ENCODE measurements at places on chromosomes 6 and 20.
A peak's percentile ranks its signal among the peaks of the same experiment; 100 is the strongest.

- no peak for DNase-seq
Observed at GRCh38 chr20:13790708-13791107, 5.9 kb downstream of the NDUFAF5 start.

DNA sequence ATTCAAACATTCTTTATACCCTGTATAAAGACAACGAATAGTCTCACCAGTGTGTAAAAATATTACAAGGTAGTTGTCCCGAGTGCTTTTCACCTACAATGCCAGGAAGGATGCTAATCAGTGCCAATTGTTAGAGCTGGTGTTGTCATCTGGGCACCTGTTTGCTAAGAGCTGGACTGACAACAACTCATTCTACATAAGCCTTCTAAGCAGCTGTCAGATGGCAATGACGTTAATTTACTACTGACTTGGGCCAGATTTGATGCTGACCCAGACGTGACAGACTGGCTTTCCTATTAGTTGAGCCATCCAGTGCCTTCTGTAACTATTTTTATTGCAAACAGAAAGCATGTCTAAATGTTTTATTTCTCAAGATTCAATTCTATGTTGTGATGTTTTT, 355.2 kb downstream of the ADGRB3 start:
- no peak for DNase-seq

DNA sequence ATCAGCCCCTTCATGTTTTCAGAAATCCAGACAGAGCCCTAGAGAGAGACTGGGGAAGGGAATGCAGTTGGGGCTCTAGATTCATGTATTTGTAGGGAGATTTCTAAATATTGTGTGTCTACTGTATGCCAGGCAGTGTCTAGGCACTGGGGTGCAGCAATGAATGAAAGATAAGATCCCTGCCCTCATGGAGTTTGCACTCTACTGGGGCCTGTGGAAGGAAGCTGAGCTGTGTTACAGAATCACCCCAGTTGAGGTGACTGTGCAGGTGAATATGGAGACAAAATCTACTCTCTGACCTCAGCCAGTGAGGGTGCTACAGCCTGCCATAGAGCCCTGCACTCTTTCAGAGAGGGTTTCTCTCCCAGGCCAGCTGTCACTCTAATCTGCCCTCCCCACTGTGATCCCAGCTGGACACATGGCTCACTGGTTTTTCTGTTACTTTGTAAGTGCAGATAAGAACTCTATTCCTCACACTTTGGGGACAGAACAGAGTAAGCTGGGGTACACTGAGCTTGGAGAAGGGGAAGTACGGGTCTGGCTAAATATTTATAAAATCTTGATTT, 69.2 kb upstream of the E2F3 start:
- DNase-seq, result no peak

- no peak for DNase-seq
Observed at GRCh38 chr6:134389658-134390057, 71.7 kb upstream of the SGK1 start.

GRCh38 chr20:56621730-56622129, 7.4 kb upstream of the TFAP2C start:
- DNase-seq, result peak; percentile 30

- no peak for DNase-seq
Observed at GRCh38 chr6:43490523-43490939, 13.2 kb downstream of the TJAP1 start.

- DNase-seq, result no peak
Observed at GRCh38 chr20:22529150-22530019, 55.0 kb downstream of the FOXA2 start.

DNA sequence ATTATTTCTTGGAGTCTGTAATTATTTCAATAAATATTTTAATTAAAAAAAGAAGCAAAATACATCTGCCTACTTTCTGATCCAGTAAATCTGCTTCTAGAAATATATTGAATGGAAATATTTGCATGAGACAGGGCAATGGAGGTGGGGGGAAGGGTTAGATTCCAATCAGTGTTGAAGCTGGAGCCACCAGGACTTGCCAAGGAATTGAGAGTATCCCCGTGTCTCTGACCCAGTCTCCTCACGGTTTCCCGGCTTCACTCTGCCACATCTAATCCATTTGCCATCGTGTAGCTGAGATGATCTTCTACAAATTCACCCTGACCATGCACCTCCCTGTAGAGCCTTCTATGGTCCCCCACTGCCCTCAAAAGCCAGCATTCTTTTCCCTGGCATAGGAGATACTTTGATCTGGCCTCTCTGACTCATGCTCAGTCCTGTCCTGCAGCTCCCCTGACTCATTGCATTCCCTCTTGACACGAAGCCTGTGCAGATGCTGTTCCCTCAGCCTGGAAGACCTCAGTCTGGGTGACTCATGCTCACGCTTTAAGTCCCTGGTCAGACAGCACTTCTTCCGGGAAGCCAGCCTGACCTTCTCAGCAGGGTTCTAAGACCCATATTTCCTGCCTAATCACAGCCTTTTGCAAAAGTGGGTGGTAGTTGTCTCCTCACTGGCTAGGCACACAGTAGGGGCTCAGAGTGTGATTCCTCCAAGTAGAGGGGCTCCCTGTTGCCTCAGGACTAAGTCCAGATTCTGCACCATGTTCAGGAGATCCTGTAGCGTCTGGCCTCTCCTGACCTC, 23.0 kb upstream of the FKBP1A start:
- DNase-seq, result peak; percentile 93

- DNase-seq, result no peak
Observed at GRCh38 chr6:94548201-94548600, 1029.1 kb upstream of the MANEA start.

- no peak for DNase-seq
Observed at GRCh38 chr6:156559162-156559690, 218.0 kb upstream of the ARID1B start.

DNA sequence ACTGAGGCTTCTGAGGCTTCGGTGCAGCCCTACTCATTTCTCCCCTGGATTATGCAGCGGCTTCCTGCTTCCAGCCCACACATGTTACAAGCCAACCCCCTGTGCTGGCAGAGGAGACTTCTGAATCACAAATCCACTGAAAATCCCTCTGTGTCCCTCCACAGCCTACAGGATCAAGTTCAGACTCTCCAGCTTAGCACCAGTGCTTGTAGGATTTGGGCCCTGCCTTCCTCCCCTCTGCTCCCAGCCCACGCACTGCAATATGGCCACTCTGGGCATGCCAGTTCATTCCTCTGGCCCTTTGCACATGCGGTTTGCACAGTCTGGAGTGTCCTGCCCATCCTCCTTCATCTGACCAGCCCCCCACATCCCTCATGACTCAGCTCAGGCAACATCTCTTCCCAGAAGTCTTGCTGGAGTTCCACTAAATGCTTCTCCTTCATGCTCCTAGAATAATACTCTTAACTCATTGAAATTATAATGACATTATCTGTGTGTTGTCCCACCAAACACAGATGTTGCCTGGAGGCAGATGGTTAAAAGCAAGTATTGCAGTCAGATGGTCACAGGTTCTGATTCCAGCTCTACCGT, 15.9 kb upstream of the MDGA1 start:
- DNase-seq, result peak; percentile 80

GRCh38 chr6:1015825-1016224, 296.1 kb upstream of the FOXQ1 start:
- DNase-seq, result peak; percentile 14

- DNase-seq, result no peak
Observed at GRCh38 chr20:58749979-58750378, 57.4 kb downstream of the NPEPL1 start.

DNA sequence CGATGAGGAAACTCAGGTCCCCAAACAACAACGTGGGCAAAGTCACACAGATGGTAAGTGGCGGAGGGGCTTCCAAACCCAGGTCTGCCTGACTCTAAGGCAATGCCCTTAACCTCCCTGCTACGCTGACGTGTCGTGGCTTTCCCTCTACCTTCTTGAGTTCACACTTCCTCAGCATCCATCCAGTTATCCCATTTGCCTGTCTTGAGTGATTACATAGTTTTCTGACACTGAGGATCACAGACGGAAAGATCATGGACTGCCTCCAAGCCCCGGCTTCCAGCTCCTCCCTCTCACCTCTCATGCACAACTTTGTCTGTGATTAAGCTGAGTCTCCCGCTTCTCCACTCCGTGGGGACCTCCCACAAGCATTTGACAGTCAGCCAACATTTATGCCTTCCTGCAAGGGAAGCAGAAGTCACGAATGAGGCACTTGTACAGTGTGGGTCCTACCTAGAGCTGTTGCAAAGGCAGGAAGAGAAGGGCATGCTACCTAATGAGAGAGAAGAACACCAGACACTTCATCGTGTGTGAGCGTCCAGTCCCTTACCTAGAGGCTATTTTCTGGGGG, 33.8 kb downstream of the TBC1D7 start:
- no peak for DNase-seq

GRCh38 chr6:86782328-86782727, 155.0 kb upstream of the HTR1E start:
- no peak for DNase-seq

DNA sequence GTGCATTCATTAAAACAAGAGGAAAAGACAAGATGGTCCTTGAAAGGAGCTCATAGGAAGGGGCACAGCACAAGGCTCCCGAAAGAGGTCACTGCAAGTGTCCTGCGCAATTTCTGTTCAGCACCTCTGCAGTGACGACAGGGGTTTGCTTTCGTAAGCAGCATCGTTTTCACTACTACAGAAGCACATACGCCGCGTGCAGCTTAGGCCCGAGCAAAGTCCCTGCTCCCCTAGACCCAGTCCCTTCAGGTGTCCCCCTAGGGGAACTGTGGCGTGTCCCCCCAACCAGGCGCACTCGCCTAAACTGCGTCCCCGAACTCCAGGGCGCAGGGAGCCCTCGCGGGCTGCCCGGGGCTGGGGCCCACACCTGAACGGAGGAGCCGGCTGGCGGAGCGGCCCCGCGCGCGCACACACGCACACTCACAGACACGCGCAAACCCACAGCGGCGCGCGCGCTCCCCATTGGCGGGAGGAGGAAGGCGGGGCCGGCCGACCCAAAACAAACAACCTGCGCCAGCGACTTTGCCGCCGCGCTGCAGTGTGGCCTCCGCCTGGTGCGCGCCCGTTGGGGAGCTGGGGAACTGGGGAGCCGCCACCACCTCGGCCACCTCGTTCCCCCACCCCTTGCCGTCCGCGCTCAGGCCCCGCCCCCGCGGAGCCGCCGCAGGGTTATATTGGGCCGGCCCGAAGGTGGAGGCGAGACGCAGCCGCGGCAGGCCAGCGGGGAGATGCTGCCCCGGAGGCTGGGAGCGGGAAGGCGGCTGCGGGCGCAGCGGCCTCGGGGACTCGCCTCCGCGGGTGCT, at the start of gene FOXQ1:
Gene FOXQ1 (plus strand): TSS at position 699 of the 803 bp plus-strand sequence. CDS start 607 bp downstream, outside the sequence.
- no peak for DNase-seq

GRCh38 chr20:25073544-25073943, 8.4 kb downstream of the VSX1 start:
- no peak for DNase-seq

- peak; percentile 27 for DNase-seq
Observed at GRCh38 chr6:111361648-111362047, 121.4 kb downstream of the REV3L start.

DNA sequence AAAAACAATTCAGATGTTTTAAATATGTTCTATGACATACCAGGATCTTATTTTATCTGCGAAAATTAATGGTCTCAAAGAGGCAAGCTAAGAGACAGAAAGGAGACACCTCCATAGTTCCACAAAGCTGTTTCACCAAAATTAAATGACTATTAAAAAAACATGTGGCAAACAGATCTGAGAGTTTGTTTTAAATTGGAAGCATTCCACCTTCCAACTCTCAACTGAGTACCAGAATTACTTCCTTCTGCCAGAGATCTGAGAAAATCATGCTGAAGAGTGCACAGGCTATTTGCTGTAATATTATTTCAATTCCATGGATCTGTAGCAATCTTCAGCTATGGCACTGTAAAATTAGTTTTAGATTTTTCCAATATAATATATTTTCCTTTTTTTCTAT, 669.5 kb upstream of the MARCKS start:
- peak; percentile 80 for DNase-seq

- DNase-seq, result peak; percentile 15
Observed at GRCh38 chr6:168050881-168051586, 28.0 kb downstream of the FRMD1 start.

GRCh38 chr6:20241102-20241501, 28.8 kb upstream of the MBOAT1 start:
- no peak for DNase-seq
